ENCODE measurements at places on chromosomes 13 and 19.

GRCh38 chr13:98326291-98326690, 149.2 kb upstream of the RNF113B start:
- DNase-seq = no peak

GRCh38 chr13:74131227-74131626, 3.0 kb downstream of the KLF12 start:
- DNase-seq = no peak

DNA sequence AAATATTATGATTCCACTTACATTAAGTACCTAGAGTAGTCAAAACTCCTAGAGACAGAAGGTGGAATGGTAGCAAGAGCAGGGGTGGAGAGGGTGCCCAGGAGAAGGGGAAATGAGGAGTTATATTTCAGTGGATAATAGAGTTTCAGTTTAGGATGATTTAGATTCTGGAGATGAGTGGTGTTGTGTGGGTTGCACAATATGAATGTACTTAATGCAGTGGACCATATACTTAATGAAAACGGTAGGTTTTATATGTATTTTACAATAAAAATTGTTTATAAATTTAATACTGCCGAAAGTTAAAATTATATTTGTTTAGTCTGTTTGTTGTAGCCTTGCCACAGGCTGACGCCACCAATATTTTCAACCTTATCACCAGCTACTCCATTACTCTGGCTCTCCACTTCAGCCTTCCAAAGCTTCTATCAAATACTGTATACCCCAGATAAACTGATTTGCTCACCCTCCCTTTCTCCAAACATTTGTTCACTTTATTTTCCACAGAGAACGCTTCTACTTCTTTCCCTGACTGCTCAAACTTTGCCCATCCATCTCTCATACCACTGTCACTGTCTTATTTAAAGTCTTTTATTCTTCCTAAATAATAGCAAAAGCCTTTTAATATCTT, 1.4 kb upstream of the RBM26 start:
- no peak for DNase-seq

DNA sequence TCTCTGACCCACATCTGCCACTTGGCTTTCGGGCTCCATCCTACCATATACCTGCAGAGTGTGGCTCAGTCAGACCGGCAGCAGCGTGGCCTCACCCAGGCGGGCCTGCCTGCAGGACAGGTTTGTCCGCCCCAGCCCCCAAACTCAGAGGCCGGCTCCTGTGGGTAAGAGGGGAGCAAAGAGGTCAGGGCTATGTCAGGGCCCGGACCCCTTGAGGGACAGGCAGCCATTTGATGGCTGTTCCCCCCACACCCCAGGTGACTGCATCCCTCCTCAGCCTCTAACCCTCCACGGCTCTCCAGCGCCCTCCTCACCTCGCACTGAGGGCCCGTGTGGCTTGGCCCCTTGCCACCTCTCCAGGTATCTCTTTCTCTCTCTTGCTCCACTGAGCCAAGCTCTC, 12.3 kb upstream of the ZBTB32 start:
- DNase-seq = no peak

GRCh38 chr13:104143760-104144416, 1077.7 kb upstream of the SLC10A2 start:
- DNase-seq = no peak

GRCh38 chr13:106986033-106986484, 418.1 kb upstream of the ARGLU1 start:
- DNase-seq = no peak

GRCh38 chr19:7227735-7228134, 66.5 kb downstream of the INSR start:
- DNase-seq = no peak

- DNase-seq = no peak
Measured at GRCh38 chr13:72960541-72960940, 98.3 kb upstream of the KLF5 start.

DNA sequence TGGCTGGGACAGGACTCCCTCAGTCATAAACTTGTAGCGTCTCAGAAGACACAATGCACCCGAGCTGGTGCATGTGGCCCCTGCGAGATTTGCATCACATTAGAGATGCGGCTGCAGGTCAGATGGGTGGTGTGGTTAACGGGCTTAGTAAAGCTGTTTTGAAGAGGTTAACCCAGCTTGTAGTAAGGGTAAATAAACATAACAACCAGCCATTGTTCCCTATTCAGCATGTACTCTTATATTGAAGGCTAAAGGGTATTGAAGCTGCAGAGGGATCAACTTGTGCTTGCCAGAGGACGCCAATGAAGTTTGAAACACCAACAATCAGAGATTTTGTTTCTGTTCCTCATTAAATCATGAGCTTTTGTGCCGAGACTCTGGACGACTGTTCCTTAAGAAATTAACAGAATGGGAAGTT, 79.4 kb downstream of the ZIC5 start:
- DNase-seq = no peak

GRCh38 chr13:26575244-26575643, 17.8 kb downstream of the WASF3 start:
- no peak for DNase-seq

DNA sequence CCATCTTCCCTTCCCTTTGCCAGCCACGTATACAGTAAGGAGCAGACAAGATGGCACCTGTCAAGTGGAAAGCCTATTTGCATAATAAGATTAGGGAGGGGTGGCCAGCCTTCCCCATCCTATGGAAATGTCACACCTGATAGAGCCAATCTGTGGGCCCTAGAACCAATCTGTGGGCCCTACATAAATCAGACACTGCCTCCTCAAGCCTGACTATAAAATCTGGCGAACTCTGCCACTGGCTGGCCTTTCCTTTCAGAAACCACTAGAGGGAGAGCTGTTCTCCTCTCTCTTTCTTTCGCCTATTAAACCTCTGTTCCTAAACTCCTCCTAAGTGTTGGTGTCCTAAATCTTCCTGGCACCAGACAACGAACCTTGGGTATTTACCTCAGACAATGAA, 231.5 kb upstream of the KLHL1 start:
- no peak for DNase-seq

DNA sequence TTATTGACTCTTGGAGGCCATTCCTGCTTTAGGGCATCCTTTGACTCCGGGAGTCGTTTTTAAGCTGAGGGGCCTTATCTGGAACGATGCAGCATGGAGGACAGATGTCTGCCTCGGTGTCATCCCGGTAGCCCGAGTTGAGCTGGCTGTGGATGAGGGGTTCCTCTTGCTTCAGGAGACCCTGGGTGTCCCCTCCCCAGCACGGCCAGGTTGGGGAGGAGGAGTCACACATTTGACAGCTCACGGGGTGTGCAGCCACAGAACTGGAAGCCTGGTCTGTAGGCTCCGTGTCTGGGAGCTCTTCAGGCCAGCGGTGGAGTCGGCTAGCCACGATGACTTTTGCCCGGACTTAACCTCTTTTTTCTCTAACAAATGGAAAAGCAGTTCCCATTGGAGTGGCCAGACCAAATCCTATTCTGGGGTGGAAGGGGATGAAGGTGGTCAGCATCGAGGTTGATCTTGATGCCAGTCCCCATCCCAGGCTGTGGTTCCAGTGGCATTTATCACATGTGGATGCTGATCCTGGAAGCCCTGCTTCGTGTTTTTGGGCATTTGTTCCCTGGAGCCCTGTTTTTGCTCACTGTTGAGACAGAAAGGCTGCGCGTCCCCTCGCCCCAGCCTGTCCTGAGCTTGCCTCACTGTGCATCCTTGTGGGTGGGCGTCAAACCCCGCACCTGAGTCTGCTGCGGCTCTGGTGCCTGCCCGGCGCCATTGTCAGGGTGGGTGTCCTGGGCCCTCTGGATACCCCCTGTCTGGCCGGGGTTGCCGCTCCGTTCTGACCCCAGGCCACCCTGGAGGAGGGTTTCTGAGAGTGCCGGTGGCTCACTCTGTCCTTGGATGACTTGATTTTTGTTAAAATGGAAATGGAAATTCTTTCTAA, 12.0 kb downstream of the TFDP1 start:
- no peak for DNase-seq

GRCh38 chr13:42360046-42360574, 88.2 kb downstream of the AKAP11 start:
- no peak for DNase-seq

- no peak for DNase-seq
Measured at GRCh38 chr13:29908416-29909080, 58.1 kb upstream of the UBL3 start.

DNA sequence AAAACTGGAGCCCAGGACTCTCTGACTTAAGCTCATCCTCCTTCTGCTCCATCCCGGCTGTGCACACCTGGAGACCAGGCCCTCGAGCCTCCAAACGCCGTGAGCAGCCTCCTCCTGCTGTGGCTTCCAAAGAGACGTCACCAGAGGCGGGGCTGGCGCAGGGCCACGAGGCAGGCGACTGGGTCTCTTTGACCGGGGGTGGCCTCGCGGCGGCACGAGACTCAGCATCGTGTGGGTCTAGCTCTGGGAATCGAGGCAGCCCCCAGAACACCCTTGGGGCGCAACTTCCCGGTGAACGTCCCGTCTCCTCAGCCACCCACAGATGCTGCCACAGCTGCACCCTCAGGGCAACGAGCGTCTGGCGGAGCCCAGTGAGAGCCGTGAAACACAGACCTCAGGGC, 22.8 kb downstream of the RASA3 start:
- no peak for DNase-seq

DNA sequence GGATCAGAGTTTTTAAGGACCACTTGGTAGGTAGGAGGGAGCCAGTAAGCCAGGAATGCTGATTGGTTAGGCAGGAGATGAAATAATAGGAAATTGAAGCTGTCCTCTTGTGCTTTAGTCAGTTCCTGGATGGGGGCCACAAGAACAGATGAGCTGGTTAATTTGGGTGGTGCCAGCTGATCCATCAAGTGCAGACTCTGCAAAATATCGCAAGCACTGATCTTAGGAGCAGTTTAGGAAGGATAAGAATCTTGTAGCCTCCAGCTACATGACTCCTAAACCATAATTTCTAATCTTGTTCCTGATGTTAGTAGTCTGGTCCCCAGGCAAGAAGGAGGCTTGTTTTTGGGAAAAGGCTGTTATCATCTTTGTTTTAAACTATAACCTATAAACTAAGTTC, 117.9 kb upstream of the GPR12 start:
- DNase-seq = no peak

DNA sequence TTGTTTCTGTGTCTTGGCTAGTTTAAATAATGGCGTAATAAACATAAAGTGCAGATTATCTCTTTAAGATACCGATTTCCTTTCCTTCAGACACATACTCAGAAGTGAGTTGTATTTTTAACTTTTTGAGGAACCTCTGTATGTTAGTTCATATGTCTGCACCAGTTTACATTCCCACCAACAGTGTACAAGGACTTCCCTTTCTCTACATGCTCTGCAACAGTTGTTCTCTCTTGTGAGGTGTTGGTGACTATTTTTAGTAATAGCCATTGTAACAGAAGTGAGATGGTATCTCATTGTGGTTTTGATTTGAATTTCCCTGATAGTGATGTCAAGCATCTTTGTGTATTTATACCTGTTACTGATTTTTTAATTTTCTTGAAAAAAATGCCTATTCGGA, 418.6 kb downstream of the UQCRFS1 start:
- no peak for DNase-seq

GRCh38 chr13:34465423-34465922, 476.6 kb upstream of the NBEA start:
- DNase-seq = no peak

DNA sequence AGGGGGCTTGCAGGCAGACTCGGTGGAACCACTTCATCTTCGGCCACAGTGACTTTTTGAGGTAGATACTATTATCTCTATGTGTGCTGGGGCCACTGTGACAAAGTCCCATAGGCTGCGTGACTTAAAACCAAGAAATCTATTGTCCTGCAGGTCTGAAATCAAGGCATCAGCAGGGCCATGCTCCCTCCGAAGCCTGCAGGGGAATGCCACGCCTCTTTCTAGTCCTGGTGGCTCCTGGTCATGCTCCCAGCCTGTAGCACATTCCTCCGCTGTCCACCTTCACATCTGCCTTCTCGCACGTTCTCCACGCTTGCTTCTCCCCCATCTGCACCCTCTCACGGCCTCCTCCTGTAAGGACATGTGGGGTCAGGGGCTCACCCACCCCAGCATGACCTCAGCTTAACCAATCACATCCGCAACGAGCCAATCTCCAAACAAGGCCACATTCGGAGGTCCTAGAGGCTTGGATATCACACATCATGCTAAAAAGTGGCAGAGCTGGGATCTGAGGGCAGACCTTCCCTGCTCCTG, 21.0 kb upstream of the RAB20 start:
- no peak for DNase-seq

DNA sequence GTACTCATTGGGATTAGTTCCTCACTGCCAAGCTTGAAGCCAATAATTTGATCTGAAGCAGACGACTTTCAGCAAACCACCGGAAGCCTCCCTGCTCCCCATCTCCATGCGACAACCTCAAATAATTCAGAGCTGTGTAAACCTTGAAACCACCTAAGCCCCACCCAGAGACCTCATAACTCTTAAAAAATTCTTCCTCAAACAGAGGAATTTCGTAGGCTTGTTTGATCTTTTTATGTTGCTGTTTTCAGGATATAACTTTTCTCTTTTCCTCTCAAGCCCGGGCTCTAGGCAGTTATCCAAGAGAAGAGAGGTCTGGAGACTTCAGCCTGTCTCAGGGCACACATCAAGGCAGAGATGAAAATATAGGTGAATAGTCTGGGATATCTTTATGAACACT, 311.6 kb downstream of the KCNRG start:
- no peak for DNase-seq

GRCh38 chr13:46675016-46675415, 121.9 kb downstream of the ESD start:
- no peak for DNase-seq

- no peak for DNase-seq
Measured at GRCh38 chr13:94109715-94110374, 369.6 kb downstream of the DCT start.

DNA sequence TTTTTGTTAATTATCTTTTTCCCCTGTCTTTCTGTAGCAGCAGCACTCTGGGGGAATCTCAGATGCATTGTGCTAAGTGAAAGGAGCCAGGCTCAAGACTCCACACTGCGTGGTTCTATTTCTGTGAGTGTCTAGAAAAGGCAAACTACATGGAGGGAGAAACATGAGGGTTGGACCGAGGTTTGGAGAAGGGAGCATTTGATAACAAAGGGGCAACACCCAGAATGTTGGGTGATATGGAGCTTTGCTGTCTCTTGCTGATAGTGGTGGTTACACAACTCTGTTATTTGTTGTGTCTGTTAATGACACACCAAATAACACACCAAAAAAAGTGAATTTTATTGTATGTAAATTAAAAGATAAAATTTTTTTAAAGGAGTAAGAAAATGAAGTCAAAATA, 107.8 kb downstream of the COL4A2 start:
- DNase-seq = no peak

- DNase-seq = no peak
Measured at GRCh38 chr13:105940882-105941281, 594.6 kb downstream of the EFNB2 start.

- DNase-seq = no peak
Measured at GRCh38 chr19:33501693-33502356, 19.8 kb downstream of the PEPD start.

- DNase-seq = no peak
Measured at GRCh38 chr13:109990296-109990695, 203.9 kb upstream of the IRS2 start.

DNA sequence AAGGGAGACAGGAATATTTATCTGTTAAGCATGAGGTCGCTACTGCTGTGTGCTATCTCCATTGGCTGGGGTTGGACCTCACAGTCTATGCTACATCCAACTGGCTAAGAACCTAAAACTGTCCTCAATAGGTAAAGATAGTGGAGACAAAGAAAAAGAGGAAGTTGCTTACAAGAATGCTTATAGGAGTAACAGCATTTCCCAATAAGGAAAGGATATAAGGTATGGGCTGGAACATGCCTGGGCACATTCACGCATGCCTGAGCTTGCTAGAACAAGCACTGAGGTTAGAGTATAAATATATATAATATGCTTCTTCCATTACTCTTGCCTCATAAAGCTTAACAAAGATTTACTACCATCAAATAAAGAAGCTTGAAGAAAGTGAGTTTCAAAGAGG, 47.9 kb upstream of the CEACAM21 start:
- no peak for DNase-seq

Measured in stimulated activated CD4-positive, alpha-beta T cell treated with anti-CD3 and anti-CD28 coated beads, TNF-alpha, amount 100 ng/mL, for 24 hours (primary cell).